Thyroid gland (tissue), 4 donors: ENCODE measurements at places on chromosomes 5 and 9. TPM values are rescaled to one million over a fixed set of nuclear protein-coding genes. Genes with fewer than 3 reads are reported as not detected.

The SLC46A2 gene
- total RNA-seq: not detected

The CCDC171 gene
- 6.2 TPM for total RNA-seq

The SPAG8 gene
- total RNA-seq: 6.5 TPM

The ROPN1L gene
- 3.0 TPM for total RNA-seq

The HMCN2 gene
- 5.5 TPM for total RNA-seq

The SARDH gene
- 2.2 TPM for total RNA-seq

The CLIC3 gene
- total RNA-seq: 97.7 TPM

The SCGB3A2 gene
- not detected for total RNA-seq

- H3K4me1 ChIP-seq: no peaks in the 10 kb centered on the region
- DNase-seq: no peak
- H3K27me3 ChIP-seq: no peaks in the 10 kb centered on the region
Observed at GRCh38 chr9:32264170-32264864, 120.1 kb upstream of the ACO1 start.

- no peaks in the 10 kb centered on the region for H3K36me3 ChIP-seq
- no peak overlapping the region for H3K4me3 ChIP-seq
- DNase-seq: peak; percentile 86
- no peaks in the 10 kb centered on the region for H3K27me3 ChIP-seq
Observed at GRCh38 chr9:98034593-98035546, 21.7 kb upstream of the NANS start.

DNA sequence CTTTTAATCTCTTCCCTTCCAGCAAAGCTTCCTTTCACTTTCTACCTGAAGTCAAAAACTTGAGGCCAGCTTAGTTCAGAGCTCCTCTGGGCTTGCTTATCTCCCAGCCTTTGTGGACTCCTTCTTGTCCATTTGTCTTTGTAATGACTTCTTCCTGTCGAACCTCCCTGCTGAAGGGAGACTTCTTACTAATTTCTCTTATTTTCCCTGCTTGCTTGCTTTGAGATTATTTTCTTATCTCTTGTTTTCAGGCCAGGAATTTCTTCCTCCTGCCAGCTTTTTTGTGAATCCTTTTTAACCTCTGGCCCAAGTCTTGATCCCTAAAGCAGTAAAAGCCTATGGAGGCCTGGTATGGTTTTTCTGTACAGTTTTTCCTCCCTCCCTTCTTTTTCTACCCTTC is 46.8 kb upstream of the DHFR start:
- H3K36me3 ChIP-seq: peaks cover 5% of the 10 kb centered on the region
- DNase-seq: no peak
- H3K4me1 ChIP-seq: no peaks in the 10 kb centered on the region
- H3K27ac ChIP-seq: no peak overlapping the region
- no peaks in the 10 kb centered on the region for H3K27me3 ChIP-seq

GRCh38 chr5:110347781-110348180 is 378.7 kb downstream of the TMEM232 start:
- no peaks in the 10 kb centered on the region for H3K36me3 ChIP-seq
- H3K27ac ChIP-seq: no peak overlapping the region
- no peaks in the 10 kb centered on the region for H3K4me1 ChIP-seq
- no peaks in the 10 kb centered on the region for H3K27me3 ChIP-seq
- DNase-seq: no peak

GRCh38 chr9:115712981-115713380 is 440.6 kb upstream of the PAPPA start:
- no peak overlapping the region for H3K4me3 ChIP-seq
- DNase-seq: no peak
- no peaks in the 10 kb centered on the region for H3K36me3 ChIP-seq
- H3K27me3 ChIP-seq: no peaks in the 10 kb centered on the region

- H3K27ac ChIP-seq: no peak overlapping the region
- H3K4me1 ChIP-seq: no peaks in the 10 kb centered on the region
- no peak for DNase-seq
Observed at GRCh38 chr5:130104895-130105688, 200.8 kb downstream of the CHSY3 start.

DNA sequence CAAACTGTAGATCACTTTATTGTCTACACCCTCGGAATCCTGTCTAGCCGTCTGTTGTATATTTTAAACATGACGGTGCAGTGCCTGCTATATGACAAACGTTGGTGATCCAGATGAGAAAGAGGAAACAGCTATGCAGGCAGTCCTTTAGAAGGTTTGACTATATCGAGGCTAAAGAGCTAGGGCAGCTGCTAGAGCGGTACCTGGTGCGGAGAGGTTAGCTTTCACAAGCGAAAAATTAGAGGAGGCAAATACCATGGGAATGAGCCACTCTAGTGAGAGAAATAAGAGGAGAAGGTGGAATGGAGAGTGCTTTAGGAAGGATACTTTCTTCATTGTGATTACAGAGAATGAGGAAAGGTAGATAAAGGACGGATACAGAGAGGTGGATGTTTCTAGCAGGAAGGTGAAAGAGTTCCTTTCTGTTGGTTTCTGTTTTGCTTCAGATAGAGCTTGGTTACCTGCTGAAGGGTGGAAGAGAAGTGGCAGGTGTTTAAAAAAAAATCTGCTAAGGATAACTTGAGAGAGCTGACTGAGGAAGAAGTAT is 959 bp upstream of the FBXL17 start:
- DNase-seq: no peak
- H3K36me3 ChIP-seq: no peaks in the 10 kb centered on the region
- no peaks in the 10 kb centered on the region for H3K27me3 ChIP-seq
- H3K27ac ChIP-seq: peak overlapping the region; percentile 100
- H3K4me3 ChIP-seq: peak overlapping the region; percentile 75

GRCh38 chr5:157312492-157312891 is 46.6 kb downstream of the CYFIP2 start:
- no peak overlapping the region for H3K27ac ChIP-seq
- H3K27me3 ChIP-seq: no peaks in the 10 kb centered on the region
- H3K4me1 ChIP-seq: no peaks in the 10 kb centered on the region
- DNase-seq: peak; percentile 51

GRCh38 chr9:75238311-75238976 is 150.1 kb downstream of the OSTF1 start:
- no peaks in the 10 kb centered on the region for H3K36me3 ChIP-seq
- H3K4me3 ChIP-seq: no peak overlapping the region
- no peaks in the 10 kb centered on the region for H3K4me1 ChIP-seq
- H3K27me3 ChIP-seq: no peaks in the 10 kb centered on the region

- DNase-seq: no peak
- H3K27ac ChIP-seq: no peak overlapping the region
- H3K36me3 ChIP-seq: no peaks in the 10 kb centered on the region
- no peaks in the 10 kb centered on the region for H3K27me3 ChIP-seq
Observed at GRCh38 chr5:35878079-35878478, 21.4 kb downstream of the IL7R start.

- no peak overlapping the region for H3K4me3 ChIP-seq
- no peak overlapping the region for H3K27ac ChIP-seq
- no peaks in the 10 kb centered on the region for H3K36me3 ChIP-seq
- no peak for DNase-seq
Observed at GRCh38 chr9:136244122-136244968, 1.3 kb downstream of the QSOX2 start.

- H3K4me3 ChIP-seq: no peak overlapping the region
- DNase-seq: no peak
- no peaks in the 10 kb centered on the region for H3K36me3 ChIP-seq
- H3K27me3 ChIP-seq: no peaks in the 10 kb centered on the region
- H3K4me1 ChIP-seq: no peaks in the 10 kb centered on the region
Observed at GRCh38 chr5:169657127-169657526, 20.1 kb downstream of the DOCK2 start.

GRCh38 chr9:100229561-100229960 is 123.2 kb downstream of the TEX10 start:
- H3K36me3 ChIP-seq: peaks cover 7% of the 10 kb centered on the region
- H3K27me3 ChIP-seq: no peaks in the 10 kb centered on the region
- no peak overlapping the region for H3K4me3 ChIP-seq
- H3K4me1 ChIP-seq: no peaks in the 10 kb centered on the region

- no peaks in the 10 kb centered on the region for H3K36me3 ChIP-seq
- no peak overlapping the region for H3K27ac ChIP-seq
- peaks cover 34% of the 10 kb centered on the region for H3K4me1 ChIP-seq
- H3K4me3 ChIP-seq: no peak overlapping the region
- no peak for DNase-seq
- H3K27me3 ChIP-seq: no peaks in the 10 kb centered on the region
Observed at GRCh38 chr5:76292620-76293322, 110.3 kb upstream of the IQGAP2 start.

DNA sequence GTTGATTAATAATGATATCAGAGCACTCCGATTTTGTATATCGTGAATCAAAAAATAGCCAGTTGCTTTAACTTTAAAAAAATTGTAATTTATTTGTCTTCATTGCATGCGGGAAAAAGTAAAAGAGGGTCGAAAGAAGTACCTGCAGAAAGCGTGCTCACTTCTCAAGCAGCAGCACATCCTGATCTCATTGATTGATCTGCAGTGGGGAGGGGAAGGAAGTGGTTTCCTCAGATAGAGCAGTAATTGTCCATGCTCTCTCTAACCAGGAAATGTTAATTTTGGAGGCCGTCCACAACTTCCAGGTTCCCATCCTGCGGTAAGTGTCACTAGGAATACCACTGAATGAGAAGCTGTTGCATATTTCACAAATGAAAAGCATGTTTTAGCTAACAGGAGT is 63.2 kb downstream of the SYK start:
- no peak for DNase-seq
- no peaks in the 10 kb centered on the region for H3K27me3 ChIP-seq
- H3K27ac ChIP-seq: no peak overlapping the region

- no peak overlapping the region for H3K4me3 ChIP-seq
- H3K27me3 ChIP-seq: no peaks in the 10 kb centered on the region
- no peaks in the 10 kb centered on the region for H3K4me1 ChIP-seq
Observed at GRCh38 chr5:74622122-74622521, 18.4 kb downstream of the ENC1 start.

- H3K4me1 ChIP-seq: no peaks in the 10 kb centered on the region
- no peaks in the 10 kb centered on the region for H3K27me3 ChIP-seq
- H3K4me3 ChIP-seq: no peak overlapping the region
Observed at GRCh38 chr9:111674319-111674718, 12.9 kb downstream of the GNG10 start.

- DNase-seq: no peak
- peaks cover 18% of the 10 kb centered on the region for H3K4me1 ChIP-seq
- no peaks in the 10 kb centered on the region for H3K36me3 ChIP-seq
- no peak overlapping the region for H3K4me3 ChIP-seq
- no peaks in the 10 kb centered on the region for H3K27me3 ChIP-seq
- H3K27ac ChIP-seq: no peak overlapping the region
Observed at GRCh38 chr9:95351051-95351450, 33.5 kb upstream of the FANCC start.

DNA sequence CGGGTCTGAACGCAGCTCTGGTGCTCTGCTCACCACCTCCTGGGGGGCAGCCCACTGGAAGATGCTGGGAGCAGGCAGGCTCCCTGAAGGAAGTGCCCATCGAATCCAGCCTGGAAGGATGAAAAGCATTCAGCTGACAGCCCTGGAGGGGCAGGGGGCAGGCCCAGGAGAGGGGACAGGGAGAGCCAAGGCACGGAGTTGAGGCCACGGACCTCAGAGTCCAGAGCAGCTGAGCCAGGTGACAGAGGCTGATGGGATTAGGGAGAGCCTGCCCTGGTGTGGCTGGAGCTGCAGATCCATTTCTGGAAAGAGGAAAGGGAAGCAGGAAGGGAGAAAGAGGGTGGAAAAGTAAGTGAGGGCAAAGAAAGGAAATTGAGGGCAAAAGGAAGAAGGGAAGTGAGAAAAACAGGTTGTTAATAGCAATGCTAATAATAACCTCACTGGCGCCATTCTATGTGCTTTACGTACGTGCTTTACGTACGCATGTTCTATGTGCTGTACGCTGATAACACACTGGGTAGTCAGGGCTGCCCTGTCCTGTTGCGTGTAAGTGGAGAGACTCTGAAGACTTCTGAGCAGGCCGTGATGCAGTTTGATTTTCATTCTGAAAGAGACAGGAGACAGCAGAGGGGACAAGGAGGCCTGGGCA is 52.6 kb downstream of the LMX1B start:
- no peaks in the 10 kb centered on the region for H3K36me3 ChIP-seq
- no peak overlapping the region for H3K27ac ChIP-seq
- DNase-seq: no peak
- H3K4me3 ChIP-seq: no peak overlapping the region
- no peaks in the 10 kb centered on the region for H3K27me3 ChIP-seq

DNA sequence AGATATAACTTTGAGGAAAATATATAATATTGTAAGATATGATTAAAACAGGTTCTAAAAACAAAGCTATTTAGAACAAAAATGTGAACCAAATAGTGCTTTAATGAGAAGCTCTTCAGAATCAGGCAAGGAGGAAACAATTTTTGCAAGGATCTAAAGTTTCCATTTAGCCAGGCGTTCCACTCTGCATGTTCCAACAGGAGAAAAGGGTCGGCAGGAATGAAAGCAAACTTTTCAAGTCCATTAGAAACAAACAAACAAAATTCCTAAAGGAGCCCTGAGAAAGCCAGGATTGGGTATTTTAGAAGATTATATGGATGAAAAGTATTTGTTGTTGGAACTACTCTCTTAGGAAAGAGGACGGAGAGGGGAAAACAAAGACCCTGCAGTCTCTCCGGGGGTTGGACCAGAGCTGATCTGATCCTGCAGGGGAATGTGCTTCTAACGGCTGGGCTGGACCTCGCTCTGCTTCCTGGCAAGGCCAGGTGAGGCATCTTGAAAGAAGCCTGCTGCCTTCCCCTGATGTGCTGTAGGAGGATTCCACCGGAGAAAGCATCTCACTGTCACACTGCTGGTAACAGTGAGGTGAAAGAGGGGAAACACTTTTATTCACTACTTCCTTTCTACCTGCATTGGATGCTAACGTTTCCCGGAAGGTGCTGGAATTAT is 94.6 kb downstream of the PRRT1B start:
- no peaks in the 10 kb centered on the region for H3K27me3 ChIP-seq
- H3K27ac ChIP-seq: peak overlapping the region; percentile 90
- DNase-seq: no peak

DNA sequence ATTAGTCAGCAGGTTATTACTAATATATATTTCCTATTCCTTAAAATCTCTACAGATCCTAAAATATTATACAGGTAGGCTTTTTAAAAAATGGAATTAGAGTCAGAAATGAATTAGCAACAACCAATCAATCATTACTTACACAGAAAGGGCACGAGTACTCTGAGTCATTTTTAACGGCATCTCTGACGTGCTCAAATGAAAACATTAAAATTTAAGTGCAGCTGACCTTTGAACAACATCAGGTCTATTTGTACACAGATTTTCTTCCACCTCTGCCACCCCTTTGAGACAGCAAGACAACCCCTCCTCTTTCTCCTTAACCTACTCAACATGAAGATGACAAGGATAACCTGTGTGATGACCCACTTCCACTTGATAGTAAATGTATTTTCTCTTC is 19.1 kb downstream of the AUH start:
- no peak for DNase-seq
- peaks cover 7% of the 10 kb centered on the region for H3K36me3 ChIP-seq
- no peaks in the 10 kb centered on the region for H3K27me3 ChIP-seq
- no peak overlapping the region for H3K4me3 ChIP-seq
- H3K27ac ChIP-seq: no peak overlapping the region

- no peak overlapping the region for H3K27ac ChIP-seq
- no peaks in the 10 kb centered on the region for H3K4me1 ChIP-seq
- DNase-seq: peak; percentile 15
Observed at GRCh38 chr5:1409381-1410110, 35.7 kb downstream of the SLC6A3 start.

- H3K4me1 ChIP-seq: no peaks in the 10 kb centered on the region
- H3K36me3 ChIP-seq: no peaks in the 10 kb centered on the region
- H3K4me3 ChIP-seq: no peak overlapping the region
- DNase-seq: no peak
- H3K27ac ChIP-seq: no peak overlapping the region
Observed at GRCh38 chr9:99760421-99760820, 61.3 kb upstream of the NR4A3 start.

- H3K36me3 ChIP-seq: no peaks in the 10 kb centered on the region
- no peak for DNase-seq
- H3K27me3 ChIP-seq: no peaks in the 10 kb centered on the region
- no peak overlapping the region for H3K4me3 ChIP-seq
- no peaks in the 10 kb centered on the region for H3K4me1 ChIP-seq
Observed at GRCh38 chr9:96441798-96442445, 8.0 kb upstream of the HABP4 start.
